Stimulated activated CD8-positive, alpha-beta memory T cell treated with anti-CD3 and anti-CD28 coated beads, Interleukin-15, amount 100 ng/mL, for 4 hours (primary cell): ENCODE measurements at places on chromosomes 7 and 10.
A peak's percentile ranks its signal among the peaks of the same experiment; 100 is the strongest.

DNA sequence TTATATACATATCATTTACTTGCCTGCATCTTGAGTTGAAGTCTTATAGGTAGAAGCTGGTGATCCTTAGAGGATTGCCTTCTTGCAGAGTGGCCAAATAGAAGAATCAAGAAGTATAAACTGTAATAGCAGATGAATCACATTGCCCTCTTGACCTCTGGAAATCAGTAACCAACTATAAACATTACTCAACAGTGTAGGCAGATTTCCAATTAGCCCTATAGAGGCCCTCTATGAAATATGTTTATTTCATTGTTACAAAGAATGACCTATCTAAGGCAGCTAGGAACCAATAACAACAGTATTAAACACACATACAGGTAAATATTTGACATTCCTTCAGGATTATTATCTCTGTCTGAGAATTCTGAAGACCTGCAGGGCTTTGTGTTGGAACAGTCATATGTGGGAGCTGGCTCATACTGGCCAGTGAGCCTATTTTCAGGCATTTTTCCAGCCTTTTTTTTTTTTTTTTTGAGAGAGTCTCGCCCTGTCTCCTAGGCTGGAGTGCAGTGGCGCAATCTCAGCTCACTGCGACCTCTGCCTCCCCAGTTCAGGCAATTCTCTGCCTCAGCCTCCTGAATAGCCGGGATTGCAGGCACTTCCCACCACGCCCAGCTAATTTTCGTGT lies 7.2 kb upstream of the SRI start:
- no peak for DNase-seq

DNA sequence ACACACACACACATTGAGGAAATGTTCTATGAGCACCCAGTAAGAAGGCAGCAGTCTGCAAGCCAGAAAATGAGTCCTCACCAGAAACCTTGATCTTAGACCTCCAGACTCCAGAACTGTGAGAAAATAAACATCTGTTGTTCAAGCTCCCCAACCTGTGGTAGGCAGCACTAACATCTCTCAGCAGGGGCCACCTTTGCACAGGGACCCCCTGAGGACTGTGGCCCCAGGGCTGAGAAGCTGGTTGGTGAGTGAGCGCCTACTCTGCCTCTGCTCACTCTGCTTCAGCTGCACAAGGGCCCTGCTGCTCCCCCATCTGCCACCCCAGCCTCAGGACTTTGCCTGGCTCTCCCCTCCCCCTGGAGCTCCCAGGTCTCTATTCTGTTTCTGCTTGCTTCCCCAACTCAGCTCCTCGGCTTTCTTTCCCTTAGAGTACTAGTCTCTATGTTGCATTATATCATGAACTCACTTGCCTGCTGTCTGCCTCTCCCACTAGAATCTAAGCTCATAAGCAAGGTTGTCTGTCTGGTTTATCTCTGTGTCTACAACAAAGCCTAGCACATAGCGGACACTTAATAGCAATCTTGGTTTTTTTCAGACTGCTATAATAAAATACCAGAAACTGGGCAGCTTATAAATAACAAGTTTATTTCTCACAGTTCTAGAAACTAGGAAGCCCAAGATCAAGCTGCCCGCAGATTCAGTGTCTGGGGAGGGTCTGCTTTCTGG lies 40.4 kb upstream of the PRLHR start:
- DNase-seq, result no peak

DNA sequence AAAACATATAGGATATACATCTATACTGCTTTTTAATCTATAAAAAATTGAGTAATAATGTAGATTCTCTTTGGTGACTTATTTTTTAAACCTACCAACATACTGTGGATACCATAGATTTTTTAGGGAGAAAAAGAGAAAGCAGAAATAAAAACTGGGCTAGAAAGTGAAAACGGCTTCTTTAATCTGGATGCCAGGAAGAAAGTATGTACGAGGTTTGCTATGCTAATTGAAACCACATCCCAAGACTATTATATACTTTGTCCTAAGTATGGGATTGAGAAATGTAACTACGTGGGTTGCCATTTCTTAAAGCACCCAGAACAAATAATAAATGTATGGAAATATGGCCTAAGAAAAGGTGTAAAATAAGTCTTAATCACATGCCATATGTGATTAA lies 129.0 kb upstream of the NFE2L3 start:
- DNase-seq, result no peak

DNA sequence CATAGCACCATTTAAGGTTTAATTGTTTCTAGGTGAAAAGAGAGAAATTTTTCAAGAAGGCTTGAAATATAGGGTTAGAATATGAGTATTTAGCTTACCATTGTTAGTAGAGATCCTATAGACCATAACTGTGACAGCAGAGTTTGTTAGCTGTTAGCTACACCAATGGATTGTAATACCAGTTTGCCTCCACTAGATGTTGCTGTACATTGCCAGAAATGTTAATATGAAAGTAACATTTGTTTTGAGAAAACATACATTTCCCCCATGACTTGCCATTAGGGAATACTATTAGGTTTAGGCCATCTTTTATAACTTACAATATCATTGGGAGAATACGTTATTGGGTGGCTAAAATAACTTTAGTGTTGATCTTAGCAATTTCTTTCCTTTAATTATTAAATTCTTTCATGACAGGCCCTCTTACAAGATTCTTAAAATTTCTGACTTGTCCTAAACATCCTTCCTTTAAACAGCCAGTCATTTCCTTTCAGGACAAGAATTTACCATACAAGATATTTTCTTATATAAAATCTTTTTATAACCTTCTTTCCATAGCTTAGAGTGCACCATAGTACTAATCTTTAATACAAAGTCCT lies 39.5 kb downstream of the ZNF117 start:
- DNase-seq, result no peak

DNA sequence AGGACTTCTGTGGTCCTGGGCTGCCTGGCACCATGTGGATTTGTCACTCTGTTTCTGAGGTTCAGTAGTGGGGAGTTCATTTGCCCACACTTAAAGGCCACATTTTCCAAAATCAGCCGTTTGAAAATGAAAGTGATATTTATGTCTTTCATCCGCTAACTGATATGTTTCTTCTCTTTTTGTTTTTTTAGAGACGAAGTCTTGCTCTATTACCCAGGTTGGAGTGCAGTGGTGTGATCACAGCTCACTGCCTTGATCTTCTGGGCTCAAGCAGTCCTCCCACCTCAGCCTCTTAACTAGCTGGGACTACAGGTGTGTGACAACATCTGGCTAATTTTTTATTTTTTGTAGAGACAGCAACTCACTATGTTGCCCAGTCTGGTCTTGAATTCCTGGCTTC lies 58.6 kb downstream of the EBLN1 start:
- no peak for DNase-seq

DNA sequence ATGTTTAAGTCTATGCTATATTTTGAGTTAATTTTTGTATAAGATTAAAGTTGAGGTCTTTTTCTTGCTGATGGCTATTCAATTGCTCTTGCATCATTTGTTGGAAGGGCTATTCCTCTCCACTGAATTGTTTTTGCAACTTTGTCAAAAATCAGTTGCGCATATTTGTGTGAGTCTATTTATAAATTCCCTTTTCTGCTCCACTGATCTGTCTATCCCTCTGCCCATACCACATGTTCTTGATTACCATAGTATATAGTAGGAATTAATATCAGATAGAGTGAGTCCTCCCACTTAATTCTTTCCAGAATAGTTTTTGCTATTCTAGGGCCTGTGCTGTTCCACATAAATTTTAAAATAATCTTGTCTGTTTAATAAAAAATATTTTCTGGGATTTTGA lies 152.4 kb upstream of the ADCY1 start:
- no peak for DNase-seq

DNA sequence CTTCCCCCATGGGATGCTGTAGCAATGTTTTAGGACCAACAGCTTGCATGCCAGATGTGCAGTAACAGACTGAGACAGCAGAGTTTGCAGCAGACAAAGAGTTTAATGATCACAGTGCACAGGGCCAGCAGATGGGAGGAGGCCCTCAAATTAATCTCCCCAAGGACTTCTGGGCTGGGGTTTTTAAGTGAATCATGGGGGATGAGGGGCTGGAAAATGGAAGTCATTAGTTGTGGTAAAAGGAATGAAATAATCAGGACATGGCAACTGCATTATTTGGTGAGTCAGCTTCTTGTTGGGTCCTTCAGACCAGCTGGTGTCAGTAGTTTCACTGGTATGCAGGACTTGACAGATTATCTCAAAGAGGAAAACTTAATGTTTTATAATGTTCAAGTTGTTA lies 12.6 kb upstream of the NRBF2 start:
- DNase-seq, result no peak

DNA sequence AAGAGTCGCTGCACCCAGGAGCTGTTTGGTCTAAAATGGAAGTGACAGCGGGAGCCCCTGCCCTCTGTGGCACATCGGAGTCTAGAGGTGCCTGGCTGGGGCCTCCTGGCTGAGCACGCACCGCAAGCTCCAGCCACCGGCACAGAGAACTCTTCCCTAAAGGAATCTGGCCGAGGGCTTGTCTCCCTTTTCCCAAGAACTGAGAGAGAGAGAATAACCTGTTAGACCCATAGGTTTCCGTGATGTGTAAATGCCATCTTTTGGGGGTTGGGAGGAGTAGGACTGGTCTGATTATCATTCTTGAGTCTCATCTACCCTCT lies 47.3 kb downstream of the PROSER2 start:
- DNase-seq, result no peak

DNA sequence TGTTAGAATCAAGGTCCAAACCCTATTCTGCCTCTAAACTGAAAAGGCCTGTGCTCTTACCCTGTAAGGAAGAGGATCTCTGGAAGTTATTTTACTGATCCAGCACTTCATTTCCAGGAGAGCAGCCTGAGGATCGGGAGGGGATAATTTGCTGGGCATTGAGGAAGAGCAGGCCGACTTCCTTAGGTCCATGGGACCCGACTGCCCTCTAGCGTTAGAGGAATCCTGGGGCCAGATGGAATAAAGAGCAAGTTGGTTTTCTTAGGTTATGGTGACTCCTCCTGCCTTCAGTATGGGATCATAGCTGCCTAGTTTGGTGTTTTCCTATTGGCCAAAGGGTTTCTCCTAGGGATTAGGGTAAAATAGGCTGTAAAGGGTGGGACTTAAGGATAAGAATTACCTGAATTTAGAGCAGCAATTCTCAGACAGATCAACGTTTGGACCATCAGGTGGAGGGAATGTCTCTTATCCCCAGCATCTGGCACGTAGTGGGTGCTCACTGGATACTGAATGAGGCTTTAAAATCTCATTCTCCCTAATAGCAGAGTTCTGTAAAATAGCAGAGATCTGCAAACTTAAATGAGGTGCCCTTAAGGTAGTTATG lies 40.0 kb upstream of the SORBS1 start:
- DNase-seq, result peak; percentile 8

- no peak for DNase-seq
Measured at GRCh38 chr10:117086546-117086945, 51.5 kb downstream of the VAX1 start.

- peak; percentile 1 for DNase-seq
Measured at GRCh38 chr10:102322914-102323313, 72.6 kb upstream of the NFKB2 start.

GRCh38 chr7:107860981-107861652 lies 29.9 kb upstream of the DLD start:
- no peak for DNase-seq
